ENCODE measurements at places on chromosomes 7 and 10.

DNA sequence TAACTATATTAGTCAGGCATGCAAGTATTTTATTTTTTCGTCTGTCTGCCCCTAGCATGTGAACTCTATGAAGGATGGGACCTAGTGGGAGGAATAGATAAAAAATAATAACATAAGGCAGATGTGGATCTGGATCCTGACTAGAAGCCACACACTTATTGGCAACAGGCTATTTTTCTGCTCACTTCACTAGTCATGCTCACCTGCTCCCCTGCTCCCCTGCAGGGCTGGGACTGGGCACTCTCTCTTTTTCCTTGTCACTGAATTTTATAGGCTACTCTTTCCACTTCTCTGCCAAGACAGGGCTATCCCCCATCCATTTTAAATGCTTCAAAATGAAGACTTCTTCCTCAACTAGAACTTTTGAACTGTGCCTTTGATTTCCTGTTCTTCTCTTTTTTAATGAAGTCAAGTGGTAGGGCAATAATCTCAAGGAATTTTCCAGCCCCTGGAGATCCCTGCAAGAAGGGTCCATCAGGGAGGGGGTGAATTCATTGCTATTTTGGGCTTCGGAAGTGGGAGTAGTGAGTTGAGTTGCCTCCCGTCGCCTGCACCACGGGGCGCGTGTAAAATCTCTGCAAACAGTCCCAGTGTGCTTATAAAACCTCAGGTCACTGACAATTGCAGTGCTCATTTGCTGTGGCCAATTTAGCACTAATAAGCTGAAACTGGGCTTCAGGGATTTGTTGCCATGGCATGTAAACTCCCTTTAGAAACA, 156.7 kb upstream of the NPVF start:
- DNase-seq, result no peak

DNA sequence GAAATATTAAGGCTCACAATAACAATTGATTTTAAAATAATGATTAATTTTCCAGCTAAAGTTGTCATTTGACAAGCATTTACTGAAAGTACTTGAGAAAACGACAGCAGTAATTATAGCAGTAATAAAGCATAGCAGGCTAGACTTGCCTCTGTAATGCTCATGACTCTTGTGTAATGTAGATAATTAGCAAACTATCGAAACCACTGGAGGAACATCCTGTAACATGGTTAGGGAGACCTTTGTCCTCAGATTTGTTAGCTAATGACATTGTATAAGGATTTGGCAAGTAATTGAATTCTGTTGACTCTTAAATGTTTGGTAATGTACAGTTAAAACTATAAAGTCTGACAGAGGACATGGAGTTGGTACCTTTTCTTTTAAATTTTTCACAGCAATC, 24.8 kb downstream of the ARL4A start:
- no peak for DNase-seq

DNA sequence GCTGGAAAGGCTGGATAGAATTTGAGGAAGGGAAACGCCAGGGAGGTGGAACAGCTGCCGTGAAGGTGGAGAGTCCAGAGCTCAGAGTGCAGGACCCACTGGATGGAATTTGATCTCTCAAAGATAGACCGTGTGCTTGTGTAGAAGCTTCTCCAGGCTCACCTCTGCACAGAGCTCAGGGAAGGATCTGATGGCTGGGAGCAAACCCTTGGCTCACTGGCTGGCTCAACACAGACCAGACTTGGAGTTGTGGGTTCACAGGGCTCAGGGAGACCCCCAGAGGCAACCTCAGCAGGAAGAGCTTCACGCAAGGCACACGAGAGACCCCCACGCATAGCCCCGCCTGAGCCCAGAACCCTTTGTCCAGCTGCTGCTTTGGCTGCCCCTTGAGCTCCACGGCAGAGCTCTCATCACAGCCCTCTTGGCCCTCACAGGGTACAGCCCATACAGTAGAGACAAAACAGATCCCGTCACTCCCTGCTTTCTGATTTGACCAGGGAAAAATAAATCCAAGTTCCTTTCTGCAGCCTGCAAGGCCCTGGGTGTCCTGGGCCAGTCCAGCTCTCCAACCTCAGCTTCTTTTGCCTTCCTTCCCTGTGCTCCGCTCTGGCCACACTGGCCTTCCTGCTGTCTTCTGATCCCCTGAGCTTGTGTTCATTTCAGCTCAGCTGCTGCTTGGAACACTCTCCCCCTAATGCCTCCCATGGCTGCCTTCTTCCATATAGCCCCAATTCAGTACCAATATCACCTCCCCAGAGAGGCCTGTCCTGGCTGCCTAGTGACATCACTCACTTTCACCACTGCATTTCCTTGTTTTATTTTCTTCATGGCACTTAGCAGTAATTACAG, 26.3 kb downstream of the GHRHR start:
- DNase-seq, result no peak

DNA sequence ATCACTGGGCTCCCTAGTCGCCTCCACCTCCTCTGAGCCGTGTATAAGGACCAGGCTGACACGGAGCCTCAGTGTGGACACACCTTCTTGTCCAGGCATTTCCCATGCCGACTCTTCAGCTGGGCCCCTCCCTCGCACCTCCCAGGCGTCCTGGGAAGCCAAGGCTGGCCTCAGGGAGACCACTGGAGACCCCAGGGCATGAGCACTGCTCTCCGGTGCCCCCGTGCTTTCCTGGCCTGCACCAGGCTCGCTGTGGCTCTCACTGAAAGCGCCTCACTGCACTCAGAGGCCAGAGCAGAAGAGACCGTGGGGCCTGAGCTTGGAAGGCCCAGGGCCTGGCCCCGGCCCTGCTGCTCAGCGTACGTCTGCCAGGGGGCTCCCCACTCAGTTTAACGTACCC, 31.4 kb downstream of the LRRC27 start:
- DNase-seq, result no peak

- no peak for DNase-seq
These were observed 19.9 kb downstream of the CASD1 start for GRCh38 chr7:94529516-94529915.

DNA sequence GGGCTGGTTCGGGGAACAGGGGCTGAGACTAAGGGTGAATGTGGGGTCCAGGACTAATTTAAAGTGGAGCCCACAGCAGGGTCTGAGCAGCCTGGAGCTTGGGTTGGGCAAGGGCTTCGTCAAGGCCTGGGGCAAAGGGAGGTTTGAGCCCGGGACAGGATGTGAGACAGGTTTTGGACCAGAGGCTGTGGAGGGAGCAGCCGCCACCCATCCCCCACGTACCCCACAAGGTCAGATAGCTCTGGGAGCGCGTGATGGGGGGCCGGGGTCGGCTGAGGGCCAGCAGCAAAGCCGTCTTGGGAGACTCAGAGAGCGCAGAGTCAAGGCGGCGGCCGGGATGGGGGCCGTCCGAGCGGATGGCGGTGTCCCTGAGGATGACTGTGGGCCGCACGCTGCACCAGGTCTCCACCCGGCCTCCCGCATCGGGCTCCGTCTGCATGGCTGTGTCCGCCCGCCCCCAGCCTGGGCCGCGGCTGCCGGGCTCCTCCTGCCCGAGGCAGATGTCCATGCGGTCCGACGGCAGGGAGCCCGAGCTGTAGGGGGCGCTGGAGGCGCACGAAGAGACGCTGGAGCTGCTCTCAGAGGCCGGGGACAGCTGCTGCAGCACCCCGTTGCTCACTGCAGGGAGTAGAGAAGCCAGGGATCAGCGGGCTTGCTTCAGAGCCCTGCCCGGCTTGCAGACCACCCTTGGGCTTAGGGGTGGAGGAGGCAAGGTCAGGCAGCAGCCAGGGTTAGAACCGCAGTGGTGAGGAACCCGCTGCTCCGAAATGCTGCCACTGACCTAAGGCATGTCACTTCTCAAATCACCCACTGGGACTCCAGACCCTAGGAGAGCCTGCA, 12.1 kb downstream of the PDZD7 start:
- peak; percentile 40 for DNase-seq

GRCh38 chr10:132417257-132417910, 20.4 kb downstream of the PWWP2B start:
- DNase-seq, result no peak

DNA sequence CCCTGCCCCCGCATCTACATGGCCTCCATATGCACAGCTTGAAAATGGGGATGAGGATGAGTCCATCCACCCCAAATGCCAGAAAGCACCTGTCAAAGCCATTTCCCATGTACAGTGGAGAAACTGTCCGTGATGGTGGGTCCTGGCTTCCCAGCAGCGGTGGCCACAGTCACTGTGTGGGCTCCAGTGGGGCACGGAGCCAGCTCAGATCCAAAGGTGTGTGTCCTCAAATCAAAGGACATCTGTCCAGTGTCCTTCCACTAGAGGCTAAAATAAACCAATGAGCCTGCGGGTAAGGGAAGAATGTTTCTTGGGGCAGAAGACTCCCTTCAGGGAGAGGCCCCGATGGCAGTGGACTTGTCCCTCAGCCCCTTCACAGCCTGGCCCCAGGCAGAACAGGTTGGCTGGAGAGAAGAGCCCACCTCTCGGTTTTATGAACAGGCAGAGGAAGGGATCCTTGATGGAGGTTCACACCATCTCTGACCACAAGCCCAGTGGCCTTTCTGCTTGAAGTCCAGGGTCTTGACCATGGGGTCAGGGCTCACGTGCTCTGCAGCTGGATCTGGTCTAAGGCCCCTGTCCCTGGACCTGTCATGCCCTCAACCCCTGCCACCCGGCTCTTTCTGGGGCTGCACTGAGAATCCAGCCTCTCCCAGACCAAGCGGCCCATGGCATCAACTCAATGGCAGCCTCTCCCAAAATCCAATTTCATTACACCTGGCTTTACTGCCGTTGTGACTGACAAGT, 106.9 kb downstream of the TCERG1L start:
- DNase-seq, result no peak

GRCh38 chr7:28955718-28956607, 2.2 kb downstream of the TRIL start:
- DNase-seq, result no peak

GRCh38 chr10:93469454-93469853, 12.7 kb downstream of the MYOF start:
- no peak for DNase-seq

DNA sequence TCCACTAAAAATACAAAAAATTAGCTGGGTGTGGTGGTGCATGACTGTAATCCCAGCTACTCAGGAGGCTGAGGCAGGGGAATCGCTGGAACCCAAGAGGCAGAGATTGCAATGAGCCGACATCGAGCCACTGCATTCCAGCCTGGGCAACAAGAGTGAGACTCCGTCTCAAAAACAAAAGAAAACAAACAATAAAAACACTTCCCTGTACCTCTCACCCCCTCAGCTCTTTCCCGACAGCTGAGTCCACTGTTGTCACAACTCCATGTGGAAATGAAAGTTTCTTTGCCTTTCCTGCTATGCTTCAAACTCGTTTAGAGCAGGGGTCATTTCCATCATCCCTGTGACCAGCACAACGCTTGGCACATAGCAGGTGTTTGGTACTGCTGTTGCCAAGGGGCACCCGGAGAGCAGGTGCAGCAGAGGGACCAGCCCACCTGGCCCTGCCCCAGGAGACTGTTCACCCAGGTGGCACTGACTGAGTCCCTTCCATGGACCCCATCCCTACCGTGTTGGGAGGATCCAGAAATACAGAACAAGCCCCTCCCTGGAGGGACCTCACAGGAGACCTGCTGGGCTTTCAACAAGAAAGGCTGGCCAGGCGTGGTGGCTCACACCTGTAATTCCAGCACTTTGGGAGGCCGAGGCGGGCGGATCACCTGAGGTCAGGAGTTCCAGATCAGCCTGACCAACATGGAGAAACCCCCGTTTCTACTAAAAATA, 4.9 kb downstream of the TMEM130 start:
- no peak for DNase-seq

DNA sequence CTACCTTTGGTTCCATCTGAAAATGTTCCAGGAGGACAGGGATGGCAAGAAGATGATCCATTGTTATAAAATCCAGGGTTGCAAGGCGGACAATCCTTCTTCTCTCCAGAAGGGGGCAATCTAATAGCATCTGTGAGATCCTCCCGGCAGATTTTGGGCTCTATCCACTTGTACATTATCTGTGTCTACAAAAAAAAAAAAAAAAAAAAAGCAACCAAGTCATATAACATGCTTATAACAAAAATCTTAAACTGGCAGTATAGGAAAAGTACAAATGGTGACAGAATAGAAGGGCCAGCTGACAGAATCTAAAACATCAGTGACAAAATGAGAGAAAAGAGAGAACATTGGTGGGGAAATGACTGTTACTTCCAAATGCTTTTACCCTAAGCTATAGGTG, 132.7 kb downstream of the ELAPOR2 start:
- DNase-seq, result no peak

- DNase-seq, result no peak
These were observed 141.7 kb downstream of the KAT6B start for GRCh38 chr10:74967911-74968666.

DNA sequence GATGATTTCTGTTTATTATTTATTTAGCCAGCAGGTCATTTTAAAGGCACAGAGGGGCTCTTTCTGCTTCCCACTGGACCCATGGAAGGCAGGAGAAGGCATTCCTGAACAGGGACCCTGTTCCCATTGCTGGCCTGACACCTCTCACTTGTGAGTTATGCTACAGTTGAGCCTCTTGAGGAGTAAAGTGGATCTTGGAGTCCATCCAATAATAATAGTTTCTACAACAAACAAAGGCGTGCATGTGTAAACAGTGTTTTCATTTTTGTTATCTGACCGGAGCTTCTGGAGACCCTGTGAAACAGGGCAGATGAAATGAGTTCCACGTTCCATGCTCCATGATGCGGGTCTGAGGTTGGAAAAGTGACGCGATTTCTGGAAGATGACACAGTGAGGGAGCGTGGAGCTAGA, 127.3 kb upstream of the HABP2 start:
- DNase-seq, result no peak

DNA sequence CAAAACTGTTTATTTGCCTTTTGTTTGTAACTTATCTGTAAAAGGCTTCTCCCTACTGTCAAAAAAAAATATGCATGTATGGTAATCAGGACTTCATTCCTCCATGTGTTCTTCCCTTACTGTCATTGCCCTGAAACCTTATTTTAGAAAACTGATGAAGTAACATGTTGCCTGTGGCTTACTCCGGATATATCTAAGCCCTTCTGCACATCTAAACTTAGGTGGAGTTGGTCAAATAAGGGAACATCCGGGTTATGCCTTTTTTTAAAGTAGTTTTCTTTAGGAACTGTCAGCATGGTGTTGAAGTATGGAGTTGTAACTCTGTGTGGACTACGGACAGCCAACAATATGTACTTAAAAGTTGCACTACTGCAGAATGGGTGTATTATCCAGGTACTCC, 6.2 kb downstream of the SAR1A start:
- no peak for DNase-seq

GRCh38 chr10:75531571-75532031, 100.2 kb downstream of the LRMDA start:
- no peak for DNase-seq

GRCh38 chr7:36309301-36309700, 80.4 kb upstream of the ANLN start:
- DNase-seq, result no peak

DNA sequence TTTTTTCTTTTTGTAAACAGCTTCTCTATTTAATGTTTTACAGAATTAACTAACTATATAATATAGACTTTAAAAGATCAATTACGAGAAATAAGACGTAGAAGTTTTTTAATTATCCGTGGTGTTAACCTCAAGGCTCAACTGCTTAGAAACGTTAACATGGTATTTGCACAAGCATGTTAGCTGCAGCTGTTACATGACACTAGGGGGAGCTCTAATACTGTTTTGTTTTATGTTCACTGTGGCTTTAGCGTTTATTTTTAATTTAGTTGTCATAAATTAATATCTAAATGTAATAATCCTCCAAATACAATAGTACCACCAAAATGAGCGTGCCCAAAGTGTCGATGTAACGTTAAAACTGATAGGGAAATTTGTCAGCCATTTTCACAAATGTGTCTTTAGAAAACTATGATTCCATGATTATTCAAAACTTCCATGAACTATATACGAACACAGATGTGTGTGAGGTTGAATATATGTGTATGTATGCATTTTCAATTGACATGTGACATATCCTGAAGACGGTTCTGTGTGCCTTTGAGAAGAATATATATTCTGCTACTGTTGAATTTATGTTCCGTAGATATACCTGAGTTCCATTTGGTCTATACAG, 828.8 kb upstream of the MBL2 start:
- no peak for DNase-seq

All from stimulated activated CD4-positive, alpha-beta T cell treated with anti-CD3 and anti-CD28 coated beads, Interleukin-15, amount 100 ng/mL, for 1 hour (primary cell).